ENCODE measurements at places on chromosomes 2 and 18.
A peak's percentile ranks its signal among the peaks of the same experiment; 100 is the strongest.

DNA sequence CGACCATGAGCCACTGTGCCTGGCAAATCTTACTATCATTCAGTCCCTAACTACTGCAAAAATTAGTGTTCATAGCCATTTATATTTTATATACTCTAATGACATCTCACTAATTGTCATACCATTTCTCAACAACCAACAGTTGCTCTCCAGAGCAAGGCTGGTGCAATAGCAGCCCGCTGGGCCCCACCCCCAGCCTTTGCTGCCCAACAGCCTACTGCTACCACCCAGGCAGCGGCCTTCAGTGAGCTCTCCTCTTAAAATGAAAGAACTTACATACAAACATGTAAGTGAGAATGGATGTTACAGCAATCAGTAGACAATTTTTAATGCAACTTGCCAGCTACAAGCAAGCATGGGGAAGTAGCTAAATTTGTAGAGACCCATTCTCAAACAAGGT, 90.5 kb downstream of the HNRNPLL start:
- DNase-seq, result no peak

DNA sequence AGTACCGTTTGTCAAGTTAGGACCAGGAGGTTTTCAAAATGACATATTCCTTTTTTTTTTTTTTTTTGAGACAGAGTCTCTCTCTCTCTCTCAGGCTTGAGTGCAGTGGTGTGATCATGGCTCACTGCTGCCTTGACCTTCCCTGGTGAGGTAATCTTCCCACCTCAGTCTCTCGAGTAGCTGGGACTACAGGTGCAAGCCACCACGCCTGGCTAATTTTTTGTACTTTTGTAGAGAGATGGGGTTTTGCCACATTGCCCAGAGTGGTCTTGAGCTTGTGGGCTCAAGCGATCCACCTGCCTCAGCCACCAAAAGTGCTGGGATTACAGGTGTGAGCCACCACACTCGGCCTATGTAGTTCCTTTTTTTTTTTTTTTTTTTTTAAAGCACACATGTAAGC, 127.9 kb upstream of the SEC11C start:
- DNase-seq, result no peak

DNA sequence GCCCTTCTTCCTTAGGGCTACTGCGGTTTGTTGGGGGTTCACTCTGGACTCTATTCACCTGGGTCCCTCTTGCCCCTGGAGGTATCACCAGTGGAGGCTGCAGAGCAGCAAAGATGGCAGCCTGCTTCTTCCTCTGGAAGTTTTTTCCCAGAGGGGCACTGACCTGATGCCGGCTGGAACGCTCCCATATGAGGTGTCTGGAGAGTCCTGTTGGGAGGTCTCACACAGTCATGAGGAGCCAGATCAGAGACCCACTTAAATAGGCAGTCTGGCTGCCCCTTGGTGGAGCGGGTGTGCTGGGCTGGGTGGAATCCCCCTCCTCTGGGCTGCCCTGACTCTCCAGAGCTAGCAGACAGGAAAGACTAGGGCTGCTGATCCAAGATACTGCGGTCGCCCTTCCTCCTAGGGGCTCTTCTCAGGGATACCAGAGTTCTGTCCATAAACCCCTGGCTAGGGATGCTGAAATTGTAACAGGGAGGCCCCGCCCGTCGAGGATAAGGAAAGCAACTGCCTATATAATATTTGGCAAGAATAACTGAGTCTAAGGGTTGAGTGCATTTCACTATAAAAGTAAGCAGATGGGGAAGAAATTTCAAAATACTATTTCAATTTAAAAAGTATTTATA, 140.7 kb downstream of the NOL4 start:
- DNase-seq, result no peak

DNA sequence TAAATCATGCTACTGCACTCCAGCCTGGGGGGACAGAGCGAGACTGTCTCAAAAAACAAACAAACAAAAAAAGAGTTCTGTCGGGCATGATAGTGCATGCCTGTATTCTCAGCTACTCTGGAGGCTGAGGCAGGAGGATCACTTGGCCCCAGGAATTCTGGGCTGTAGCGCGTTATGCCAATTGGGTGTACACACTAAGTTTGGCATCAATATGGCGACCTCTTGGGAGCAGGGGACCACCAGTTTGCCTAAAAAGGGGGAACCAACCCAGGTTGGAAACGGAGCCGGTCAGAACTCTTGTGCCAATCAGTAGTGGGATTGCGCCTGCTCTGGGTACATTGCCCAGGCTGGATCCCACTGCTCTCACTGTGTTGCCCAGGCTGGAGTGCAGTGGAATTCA, 49.7 kb downstream of the SDC1 start:
- DNase-seq, result no peak

GRCh38 chr2:120791243-120791961, 55.7 kb downstream of the GLI2 start:
- DNase-seq, result no peak

DNA sequence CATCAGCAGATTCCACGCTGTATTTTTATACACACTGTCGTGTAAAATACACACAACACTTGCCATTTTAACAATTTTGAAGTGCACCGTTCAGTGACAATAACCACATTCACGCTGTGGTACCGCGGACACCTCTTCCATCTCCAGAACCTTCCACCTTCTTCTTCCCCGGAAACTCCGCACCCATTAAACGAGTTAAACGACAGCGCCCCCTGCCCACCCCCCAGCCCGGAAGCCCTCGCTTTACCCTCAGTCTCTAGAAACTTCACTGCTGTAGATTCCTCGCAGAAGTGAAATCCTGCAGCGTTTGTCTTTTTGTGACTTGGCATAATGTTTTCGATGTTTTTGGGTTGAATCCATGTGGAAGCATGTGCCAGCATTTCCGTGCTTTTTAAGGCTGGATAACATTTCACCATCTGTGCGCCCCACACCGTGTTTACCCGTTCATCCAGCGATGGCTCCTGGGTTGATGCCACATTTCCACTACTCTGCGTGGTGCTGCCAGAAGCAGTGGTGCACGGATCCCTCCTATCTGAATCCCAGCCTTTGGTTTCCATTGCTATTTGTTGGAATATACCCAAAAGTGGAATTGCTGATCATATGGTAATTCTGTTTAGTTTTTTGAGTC, 32.0 kb upstream of the TMEM18 start:
- no peak for DNase-seq

- no peak for DNase-seq
Observed at GRCh38 chr2:26691161-26691560, 1.4 kb upstream of the KCNK3 start.

GRCh38 chr2:201185863-201186262, 2.9 kb downstream of the CASP10 start:
- no peak for DNase-seq

- DNase-seq, result no peak
Observed at GRCh38 chr2:207468488-207468887, 61.3 kb upstream of the CREB1 start.

GRCh38 chr18:58338141-58338540, 290.8 kb downstream of the ALPK2 start:
- no peak for DNase-seq

- DNase-seq, result no peak
Observed at GRCh38 chr2:96763511-96764252, 3.0 kb downstream of the CNNM4 start.

- DNase-seq, result no peak
Observed at GRCh38 chr18:46352520-46353250, 248.5 kb downstream of the HAUS1 start.

- DNase-seq, result no peak
Observed at GRCh38 chr2:71530211-71530610, 76.8 kb downstream of the DYSF start.

DNA sequence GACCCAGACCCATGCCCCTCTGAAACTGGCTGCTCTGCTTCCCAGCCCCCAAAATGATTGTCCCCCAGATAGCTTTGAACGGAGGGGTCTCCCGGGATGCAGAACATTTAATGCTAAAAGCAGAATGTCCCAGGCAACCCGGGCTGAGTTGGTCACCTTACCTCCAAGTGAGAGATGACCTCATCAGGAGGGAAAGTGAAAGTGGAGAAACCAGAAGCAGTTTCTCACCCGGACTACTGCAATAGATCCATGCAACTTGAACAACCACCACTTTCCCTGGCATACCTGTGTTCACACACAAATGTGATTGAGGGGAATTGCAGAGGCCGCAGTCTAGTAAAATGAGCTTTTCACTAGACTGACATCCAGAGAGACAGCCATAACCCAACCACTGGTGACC, 75.3 kb upstream of the NPAS2 start:
- DNase-seq, result no peak

DNA sequence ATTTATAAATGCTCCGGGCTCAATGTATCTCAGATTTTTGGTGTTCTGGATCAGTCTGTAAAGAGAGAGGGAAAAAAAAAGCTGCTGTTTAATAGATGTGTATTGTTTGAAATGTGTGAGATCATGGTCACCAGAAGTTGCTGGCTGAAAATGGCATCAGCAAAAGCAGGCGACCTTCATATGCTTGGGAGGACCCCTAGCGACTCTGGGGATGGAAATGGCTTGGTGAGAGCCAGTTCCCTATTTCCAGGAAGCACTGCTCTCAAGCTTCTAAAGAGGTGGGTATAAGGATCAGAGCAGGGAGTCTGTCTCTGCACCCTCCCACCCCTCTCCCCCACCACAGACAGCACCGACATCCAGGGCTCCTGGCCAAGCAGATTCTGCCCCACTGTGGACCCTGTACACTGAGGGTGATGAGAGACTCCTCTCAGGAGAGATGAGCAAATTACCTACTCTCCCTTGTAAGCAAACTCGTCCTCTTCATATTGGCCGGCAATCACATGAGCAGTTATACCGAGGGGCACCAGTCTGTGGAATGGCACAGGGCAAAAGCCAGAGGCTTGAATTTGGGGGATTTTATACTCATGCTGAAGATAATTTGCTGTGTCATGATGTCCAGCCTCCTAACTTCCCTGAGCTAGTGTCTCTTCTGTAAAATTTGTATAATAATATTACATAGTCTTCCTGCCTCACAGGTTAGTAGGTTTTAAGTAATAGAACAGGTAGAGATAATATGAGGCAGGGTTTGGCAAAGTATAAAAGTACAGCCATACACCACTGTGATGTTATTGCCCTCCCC, 29.6 kb downstream of the LHCGR start:
- DNase-seq, result no peak

GRCh38 chr2:10193851-10194820, 71.6 kb downstream of the RRM2 start:
- DNase-seq, result no peak

GRCh38 chr2:12350821-12351220, 365.9 kb upstream of the TRIB2 start:
- DNase-seq, result no peak

- no peak for DNase-seq
Observed at GRCh38 chr2:219851801-219852481, 224.5 kb downstream of the SLC4A3 start.

GRCh38 chr2:215843579-215843978, 169.8 kb downstream of the MREG start:
- no peak for DNase-seq

GRCh38 chr2:113886479-113887008, 3.3 kb upstream of the ACTR3 start:
- peak; percentile 26 for DNase-seq

DNA sequence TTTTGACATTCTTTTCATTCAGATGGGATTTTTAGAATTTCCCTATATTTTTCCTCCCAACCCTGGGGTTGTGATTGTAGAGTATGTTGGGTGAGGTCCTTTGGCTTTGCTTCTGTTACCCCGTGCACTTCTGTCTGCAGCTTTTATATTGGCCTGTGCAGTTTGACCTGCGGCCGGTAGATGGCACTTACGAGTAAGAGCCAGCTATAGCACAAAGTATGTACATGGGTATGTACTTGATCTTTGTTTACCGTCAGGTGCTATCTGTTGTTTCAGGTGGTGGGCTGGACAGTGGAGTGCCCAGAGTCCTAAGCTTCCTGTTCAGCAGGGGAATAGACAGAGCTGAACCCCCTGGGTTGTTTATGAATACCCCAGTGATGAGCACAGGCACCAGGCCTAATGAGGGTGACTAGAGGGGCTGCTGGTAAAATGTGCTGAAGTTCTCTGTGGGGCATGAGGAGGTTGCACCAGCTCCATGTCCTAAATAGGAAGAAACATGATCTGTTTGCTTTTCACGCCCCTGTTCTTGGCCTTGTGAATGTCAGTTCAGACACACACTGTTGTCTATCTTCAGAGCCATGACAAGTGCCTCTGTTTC, 58.9 kb upstream of the THUMPD2 start:
- no peak for DNase-seq

DNA sequence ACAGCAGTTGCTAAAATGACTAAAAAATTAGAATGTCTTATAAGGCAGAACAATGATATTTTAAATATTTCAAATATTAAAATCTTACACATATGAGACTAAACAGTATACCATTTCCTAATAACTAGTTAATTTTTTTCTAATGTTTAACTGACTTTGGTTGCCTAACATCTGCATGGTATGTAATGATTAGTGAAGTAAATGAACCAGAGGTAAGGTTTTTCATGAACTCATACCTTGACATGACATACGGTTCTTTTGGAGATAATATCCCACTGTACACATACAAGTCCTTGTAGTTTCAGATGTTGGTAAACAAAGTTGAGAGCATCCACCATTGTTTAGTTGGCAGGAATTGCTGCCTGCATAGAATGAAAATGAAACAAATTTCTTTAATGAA, 1360.2 kb downstream of the LRP1B start:
- DNase-seq, result no peak

- DNase-seq, result peak; percentile 32
Observed at GRCh38 chr18:77622009-77622692, 372.5 kb downstream of the GALR1 start.

- DNase-seq, result no peak
Observed at GRCh38 chr2:203685081-203685621, 21.3 kb upstream of the CD28 start.

GRCh38 chr2:78417355-78417754, 608.1 kb upstream of the REG3G start:
- DNase-seq, result no peak

- peak; percentile 90 for DNase-seq
Observed at GRCh38 chr2:197804049-197804757, at the start of gene PLCL1. TSS of gene PLCL1 (plus strand) at chr2:197804593.

GRCh38 chr2:233379441-233379840, 25.1 kb downstream of the DGKD start:
- DNase-seq, result no peak

DNA sequence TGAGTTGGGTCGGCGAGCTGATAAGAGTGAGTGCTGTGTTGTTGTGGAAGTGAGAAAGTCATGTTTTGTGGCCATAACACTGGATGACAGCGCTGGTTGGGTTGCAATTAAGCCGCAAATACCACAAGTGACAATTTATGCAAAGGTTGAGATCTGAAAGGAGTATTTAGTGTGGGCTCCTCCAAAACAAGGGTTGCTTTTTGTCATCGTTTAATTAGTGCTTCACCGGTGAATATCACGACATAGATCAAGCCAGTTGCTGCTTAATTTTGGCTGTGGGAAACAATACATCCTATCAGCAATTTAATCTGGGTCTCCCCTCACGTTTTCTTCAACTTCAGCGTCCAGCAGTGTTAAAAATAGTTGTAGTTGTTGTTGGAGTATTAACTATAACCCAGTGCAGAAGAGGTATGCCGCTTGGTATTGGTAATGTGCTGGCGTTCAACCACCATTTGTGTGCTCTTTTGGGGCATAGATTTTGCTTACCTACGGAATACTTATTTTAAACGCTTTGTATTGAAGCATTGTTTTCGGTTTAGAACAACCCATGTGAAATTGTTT, 662 bp downstream of the ACVR2A start:
- peak; percentile 59 for DNase-seq

All from CD4-positive, alpha-beta memory T cell (primary cell).